NCI-H187 treated with DMSO at 0.1 percent for 48 hours (cell line): ENCODE measurements at places on chromosomes 11 and 22.

DNA sequence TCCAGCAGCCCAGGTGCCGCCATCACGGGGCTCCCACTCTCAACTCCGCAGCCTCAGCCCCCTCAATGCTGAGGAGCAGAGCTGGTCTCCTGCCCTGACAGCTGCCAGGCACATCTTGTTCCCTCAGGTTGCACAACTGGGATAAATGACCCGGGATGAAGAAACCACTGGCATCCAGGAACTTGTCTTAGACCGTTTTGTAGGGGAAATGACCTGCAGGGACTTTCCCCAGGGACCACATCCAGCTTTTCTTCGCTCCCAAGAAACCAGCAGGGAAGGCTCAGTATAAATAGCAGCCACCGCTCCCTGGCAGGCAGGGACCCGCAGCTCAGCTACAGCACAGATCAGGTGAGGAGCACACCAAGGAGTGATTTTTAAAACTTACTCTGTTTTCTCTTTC lies at the start of gene SAA1:
TSS of gene SAA1 (plus strand) at position 316 of the 400 bp plus-strand sequence. CDS start 624 bp downstream, outside the sequence.
- DNase-seq, result no peak

DNA sequence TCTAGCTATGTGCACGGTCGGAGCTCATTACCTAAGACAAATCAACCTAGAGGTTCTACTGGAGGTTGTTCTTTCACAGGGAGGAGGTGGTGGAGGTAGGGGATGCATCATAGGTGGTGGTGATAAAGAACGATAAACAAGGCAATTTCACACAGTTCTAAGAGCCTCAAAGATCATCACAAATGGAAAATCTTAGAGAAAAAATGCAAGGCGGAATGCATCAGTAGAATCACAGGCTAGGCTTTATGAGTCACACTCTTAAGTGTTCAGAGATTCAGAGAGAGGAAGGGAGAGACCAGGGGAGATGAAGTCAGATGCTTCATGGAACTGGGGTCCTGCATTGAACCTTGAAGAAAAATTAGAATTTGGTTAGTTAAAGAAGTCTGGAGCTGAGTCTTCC lies 58.3 kb downstream of the TMPRSS5 start:
- no peak for DNase-seq

- DNase-seq, result no peak
Measured at GRCh38 chr11:99019696-99020095, 1.1 kb upstream of the CNTN5 start.

- no peak for DNase-seq
Measured at GRCh38 chr22:20110359-20110985, 5.4 kb upstream of the RANBP1 start.

GRCh38 chr11:122645847-122646246 lies 9.7 kb upstream of the UBASH3B start:
- DNase-seq, result no peak

DNA sequence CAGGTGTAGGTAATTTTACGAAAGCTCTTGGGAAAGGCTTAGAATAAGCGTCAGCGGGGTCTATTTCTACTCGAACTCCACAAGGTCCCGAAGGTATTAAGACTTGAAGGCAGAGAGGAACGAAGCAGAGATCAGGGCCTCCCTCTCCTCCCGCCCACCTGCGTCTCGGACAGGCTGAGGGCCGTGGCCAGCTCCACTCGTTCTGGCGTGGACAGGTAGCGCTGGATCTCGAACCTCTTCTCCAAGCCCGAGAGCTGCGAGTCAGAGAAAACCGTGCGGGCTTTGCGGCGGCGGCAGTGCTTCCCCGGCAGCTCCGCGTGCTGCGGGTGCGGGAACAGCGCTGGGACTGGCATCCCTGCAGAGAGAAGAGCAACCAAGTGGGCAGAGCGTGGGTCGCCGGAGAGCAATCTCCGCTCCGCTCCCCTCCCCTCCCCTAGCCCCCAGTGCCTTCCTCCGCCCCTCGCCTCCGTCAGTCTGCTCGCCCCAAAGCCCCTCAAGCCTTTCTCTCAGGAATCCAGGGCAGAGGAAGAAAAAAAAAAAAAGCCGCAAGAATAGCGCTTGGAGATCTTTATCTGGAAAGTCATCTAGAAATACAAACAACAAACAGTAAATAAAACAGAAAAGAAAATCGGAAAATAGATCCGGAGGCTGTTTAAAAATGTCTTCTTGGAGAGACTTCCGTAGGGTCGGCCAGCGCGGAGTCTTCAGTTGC lies 2.4 kb downstream of the BSX start:
- no peak for DNase-seq
